ENCODE measurements at places on chromosomes 6 and 20. TPM values are rescaled to one million over a fixed set of nuclear protein-coding genes. Genes with fewer than 3 reads are reported as not detected.

Gene LY6G6D
- not detected for total RNA-seq

GRCh38 chr6:82015526-82015925, 232.0 kb downstream of the IBTK start:
- no peaks in the 10 kb centered on the region for H3K4me1 ChIP-seq
- no peak overlapping the region for H3K4me3 ChIP-seq
- H3K27ac ChIP-seq = no peak overlapping the region
- no peaks in the 10 kb centered on the region for H3K36me3 ChIP-seq

- peaks cover 4% of the 10 kb centered on the region for H3K36me3 ChIP-seq
- peak overlapping the region; percentile 62 for H3K27ac ChIP-seq
- no peaks in the 10 kb centered on the region for H3K27me3 ChIP-seq
- DNase-seq = no peak
- H3K4me1 ChIP-seq = peaks cover 14% of the 10 kb centered on the region
- H3K4me3 ChIP-seq = peak overlapping the region; percentile 82
Observed at GRCh38 chr6:153003366-153003690, 819 bp upstream of the MTRF1L start.

Gene LRRC1
- total RNA-seq = 3.2 TPM

- H3K27ac ChIP-seq = no peak overlapping the region
- H3K4me1 ChIP-seq = no peaks in the 10 kb centered on the region
- no peak overlapping the region for H3K4me3 ChIP-seq
Observed at GRCh38 chr20:44089987-44090674, 96.9 kb downstream of the JPH2 start.

DNA sequence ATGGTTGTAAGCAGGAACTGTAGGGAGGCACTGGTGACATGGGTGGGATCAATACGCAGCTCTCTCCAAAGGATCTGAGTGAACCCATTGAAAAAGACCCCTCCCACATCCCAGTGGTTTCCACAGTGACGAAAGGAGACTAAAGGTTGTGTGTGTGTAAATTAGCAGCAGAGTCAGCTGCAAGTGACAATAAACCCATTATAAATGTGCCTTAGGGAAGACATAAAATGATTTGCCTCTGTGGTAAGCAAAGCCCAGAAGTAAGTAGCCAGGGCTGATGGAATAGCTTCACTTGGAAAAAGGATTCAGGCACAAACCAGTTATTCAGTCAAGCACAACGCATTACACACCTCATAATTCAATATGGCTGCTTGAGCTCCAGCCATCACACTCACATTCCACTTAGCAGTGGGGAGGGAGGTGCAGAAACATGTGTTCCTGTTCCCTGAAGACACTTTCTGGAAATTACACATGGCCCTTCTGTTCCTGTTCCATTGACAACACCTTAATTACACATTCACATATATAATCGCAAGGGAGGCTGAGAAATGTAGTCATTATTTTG, 231.4 kb downstream of the PREX1 start:
- H3K27ac ChIP-seq = no peak overlapping the region

DNA sequence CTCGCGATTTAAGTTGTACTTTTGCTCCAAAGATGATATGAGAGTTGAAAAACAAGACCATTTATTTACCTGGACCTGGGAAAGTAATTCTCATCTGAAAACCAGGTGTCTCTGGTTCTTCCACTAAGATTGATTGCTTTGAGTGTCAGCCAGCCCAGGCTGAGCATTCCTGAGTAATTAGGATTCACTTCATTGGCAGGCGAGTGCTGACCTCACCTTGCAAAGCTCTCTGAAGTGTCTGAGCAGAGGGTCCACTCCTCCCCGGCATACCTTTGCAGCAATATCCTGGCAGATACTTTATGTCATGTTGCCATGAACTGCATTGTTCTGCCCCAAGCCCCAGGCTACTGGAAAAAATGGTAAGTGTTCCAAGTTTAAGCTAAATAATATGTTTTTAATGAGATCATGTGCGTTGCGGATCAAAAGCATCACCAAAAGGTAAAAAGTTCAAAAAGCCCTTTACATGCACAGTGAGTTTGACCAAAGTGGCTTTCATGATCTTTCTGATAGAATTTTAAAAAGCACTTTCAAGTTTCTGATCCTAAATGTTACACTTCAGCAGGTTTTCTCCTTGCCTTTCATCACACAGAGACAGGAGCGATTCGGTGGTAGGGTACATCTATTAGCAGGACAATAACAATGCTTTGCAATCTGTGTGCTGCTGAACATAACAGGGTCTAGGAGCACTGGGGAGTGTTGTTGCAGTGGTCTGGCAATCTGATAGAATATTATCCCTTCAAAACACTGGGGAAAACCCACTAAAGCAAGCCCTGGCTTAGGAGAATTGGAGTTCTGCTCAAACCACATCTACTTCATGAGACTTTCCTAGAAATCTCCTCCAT, 127.8 kb upstream of the EEF1E1 start:
- no peaks in the 10 kb centered on the region for H3K4me1 ChIP-seq
- H3K27ac ChIP-seq = no peak overlapping the region
- no peak for DNase-seq
- H3K27me3 ChIP-seq = no peaks in the 10 kb centered on the region

DNA sequence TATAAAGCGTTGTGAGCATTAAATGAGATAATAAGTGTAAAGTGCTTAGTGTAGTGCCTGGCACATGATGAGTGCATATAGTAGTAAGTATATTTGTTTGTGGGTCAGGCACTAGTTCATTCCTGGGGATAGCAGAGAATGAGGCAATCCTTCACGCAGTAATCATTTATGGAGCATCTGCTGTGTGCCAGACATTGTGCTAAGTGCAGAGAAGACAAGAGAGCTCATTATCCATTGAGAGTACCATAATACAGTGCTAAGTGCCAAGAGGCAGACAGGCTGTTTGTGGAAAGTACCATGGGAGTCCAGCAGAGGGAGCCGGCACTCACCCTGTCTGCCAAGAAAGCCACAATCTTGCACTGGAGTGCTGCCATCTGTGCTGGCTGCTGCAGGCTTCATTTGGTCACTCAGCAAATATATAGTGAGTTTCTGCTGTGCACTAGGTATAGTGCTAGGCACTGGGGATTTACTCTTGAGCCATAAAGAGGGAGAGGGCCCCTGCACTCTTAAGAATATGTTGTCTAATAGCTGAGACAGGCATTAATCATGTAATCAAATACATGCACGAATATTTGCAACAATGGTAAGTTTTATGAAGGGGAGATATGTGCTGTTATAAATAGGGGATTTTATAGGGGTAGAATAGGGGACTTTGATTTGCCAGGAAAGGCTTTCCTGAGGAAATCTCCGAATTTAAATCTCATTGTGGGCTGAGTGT, 12.9 kb upstream of the MROH8 start:
- H3K27ac ChIP-seq = no peak overlapping the region
- no peaks in the 10 kb centered on the region for H3K27me3 ChIP-seq
- no peak overlapping the region for H3K4me3 ChIP-seq

Gene BEND6
- not detected for total RNA-seq

DNA sequence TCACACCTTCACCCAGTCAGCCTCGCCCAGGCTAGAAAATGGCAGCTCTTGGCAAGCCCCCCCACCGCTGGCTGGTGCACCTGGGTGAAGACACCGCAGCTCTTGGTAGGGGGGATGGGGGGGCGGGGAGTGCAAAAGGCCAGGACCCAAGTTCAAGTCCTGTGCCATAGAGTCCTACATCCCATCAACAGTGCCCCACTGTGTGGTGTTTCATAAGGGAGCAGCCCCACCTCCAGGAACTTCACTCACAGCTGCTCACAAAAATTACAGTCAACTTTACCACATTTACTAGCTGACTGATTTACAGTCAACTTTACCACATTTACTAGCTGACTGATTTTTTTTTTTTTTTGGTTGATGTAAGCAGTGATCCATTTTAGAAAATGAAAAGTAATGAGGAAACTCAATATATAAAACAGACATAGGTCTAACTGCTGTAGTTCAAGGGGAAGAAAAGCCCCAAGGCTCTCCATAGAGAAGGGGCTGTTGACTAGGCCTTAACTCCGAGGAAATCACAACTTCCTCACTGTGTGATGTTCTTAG, 208.9 kb upstream of the SNX9 start:
- H3K4me1 ChIP-seq = no peaks in the 10 kb centered on the region
- DNase-seq = no peak
- H3K27me3 ChIP-seq = no peaks in the 10 kb centered on the region
- no peaks in the 10 kb centered on the region for H3K36me3 ChIP-seq

GRCh38 chr20:6067763-6068318, 14.0 kb upstream of the LRRN4 start:
- no peak for DNase-seq
- H3K27ac ChIP-seq = no peak overlapping the region
- H3K36me3 ChIP-seq = no peaks in the 10 kb centered on the region
- no peaks in the 10 kb centered on the region for H3K27me3 ChIP-seq
- H3K4me3 ChIP-seq = no peak overlapping the region

Data from right lobe of liver (tissue), 6 donors.